ENCODE measurements at places on chromosomes 2 and 18.
A peak's percentile ranks its signal among the peaks of the same experiment; 100 is the strongest.

DNA sequence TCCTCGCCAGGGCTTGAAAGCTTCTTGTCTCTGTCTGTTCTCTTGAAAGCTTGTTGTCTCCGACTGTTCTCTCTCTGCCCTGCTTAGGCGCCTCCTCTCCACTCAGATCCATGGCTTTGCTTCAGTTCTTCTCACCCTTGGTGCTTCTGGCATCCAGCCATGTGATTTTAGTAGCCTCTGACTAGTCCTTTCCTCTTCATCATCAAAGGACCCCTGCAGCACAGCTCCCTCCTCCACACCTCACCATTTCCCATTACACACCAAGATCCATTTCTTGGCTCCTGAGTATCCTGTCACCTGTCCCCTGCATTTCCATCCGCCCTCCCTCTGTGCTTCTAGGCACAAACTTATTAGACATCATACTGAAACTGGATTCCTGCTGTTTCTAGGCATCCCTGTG lies 59.4 kb downstream of the ZNF236 start:
- no peak for DNase-seq

DNA sequence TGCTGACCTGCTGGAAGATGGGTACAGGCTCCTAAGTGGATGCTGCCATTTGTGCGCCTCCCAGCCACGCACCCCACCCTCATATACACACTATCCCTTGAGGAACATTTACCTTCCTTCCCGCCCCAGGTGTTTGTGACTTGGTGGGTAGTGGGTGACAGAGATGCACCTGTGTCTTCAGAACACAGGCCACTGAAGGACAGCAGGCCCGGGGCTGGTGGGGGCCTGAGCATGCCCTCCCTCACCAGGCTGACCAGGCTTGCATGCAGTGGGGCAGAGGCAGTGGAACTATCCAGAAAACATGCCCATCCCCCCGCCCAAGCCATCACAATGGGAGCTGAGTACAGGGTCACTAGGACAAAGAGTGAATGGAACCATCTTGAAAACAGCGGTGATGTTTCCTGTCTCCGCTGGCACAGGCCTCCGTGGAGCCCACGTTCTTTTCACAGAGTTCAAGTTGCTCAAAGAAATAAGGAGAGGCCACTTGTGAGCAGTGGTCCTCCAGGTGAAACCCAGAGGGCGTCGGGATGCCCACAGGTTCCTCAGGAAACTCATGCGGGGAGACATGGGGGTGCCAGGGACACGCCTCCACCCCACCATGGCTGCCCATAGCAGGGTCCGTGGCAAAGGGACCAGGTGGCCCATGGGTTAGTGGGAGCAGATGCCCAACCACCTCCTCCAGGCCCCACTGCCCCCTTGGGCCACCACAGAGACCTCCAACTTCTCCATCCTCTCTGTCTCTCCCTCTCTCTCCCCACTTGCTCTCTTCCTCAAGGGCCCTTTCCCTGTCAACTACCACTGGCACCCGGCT lies 90.9 kb downstream of the MALT1 start:
- no peak for DNase-seq

GRCh38 chr2:161586517-161587167 lies 37.6 kb upstream of the SLC4A10 start:
- peak; percentile 61 for DNase-seq

DNA sequence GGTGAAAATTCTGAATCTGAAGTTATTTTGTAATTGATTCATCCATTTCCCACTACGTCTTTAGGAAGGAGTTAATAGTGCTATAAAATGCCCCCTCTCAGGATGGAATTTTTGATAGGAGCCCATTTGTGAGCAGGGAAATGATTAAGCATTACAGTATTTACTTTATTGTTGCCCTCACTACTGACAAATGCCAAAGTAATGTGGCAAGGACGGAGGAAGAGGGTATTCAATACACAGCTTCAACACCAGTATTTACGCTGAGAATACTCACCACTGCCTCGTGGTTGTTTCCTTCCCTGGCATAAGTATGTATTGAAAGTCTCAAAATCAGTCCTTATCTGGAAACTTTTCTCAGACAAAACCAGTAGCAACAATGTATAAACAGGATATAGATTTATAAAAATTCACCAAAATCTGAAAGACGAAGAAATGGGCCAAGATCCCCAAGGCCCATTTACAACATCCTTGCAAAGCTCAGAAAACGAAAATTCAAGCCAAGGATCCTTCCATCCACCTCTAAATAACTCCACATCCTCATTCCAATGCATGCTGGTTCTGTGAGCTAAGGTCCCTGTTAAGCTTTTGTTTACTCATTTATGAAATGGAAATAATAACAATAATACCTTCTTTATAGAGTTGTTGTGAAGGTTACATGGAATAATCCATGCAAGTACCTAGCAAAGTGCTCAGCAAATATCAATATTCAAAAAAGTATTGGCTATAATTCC lies 29.3 kb downstream of the FEZ2 start:
- no peak for DNase-seq

DNA sequence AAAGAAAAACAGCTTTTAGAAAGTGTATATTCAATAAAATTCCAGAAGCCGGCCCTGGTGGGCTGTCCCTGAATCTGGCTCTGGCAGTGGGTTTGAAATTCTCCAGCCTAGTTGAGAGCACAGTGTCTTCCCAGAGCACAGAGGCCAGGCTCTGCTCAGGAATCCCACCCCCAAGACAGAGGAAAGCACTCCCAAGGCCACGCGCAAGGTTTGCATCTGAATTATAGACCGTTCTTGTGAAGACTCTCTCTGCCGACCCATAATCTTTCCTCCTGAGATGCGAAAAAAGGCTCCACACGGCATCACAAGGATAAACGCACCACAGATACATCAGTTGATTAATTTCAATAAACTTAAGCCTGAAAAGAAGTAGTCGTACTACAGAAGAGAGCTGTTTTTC lies 342.2 kb downstream of the CMPK2 start:
- no peak for DNase-seq

DNA sequence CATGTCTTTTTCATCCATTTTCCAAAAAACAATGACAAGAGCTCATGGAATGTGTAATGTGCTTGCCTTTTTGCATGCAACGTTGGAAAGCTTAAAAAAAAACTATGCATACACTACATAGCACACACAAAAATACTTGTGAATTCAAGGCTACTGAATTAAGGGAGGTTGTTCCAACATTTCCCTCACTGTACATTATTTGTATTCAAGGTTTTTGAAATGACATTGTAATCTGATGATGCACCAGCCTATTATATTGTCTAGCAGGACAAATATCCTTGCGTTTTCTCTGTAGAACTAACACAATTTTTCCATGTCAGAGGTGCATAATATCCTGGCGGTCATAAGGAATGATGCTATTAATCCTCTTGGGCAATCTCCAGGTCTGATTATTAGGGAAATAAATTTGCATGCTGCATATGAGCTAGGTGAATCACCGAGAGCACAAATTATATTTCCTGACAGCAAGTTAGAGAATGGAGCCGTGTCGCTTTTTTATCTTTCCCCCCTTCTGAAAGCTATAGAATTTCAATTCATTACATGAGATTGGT lies 836.9 kb upstream of the FANCL start:
- no peak for DNase-seq
